ENCODE measurements at places on chromosomes 5 and 9.

DNA sequence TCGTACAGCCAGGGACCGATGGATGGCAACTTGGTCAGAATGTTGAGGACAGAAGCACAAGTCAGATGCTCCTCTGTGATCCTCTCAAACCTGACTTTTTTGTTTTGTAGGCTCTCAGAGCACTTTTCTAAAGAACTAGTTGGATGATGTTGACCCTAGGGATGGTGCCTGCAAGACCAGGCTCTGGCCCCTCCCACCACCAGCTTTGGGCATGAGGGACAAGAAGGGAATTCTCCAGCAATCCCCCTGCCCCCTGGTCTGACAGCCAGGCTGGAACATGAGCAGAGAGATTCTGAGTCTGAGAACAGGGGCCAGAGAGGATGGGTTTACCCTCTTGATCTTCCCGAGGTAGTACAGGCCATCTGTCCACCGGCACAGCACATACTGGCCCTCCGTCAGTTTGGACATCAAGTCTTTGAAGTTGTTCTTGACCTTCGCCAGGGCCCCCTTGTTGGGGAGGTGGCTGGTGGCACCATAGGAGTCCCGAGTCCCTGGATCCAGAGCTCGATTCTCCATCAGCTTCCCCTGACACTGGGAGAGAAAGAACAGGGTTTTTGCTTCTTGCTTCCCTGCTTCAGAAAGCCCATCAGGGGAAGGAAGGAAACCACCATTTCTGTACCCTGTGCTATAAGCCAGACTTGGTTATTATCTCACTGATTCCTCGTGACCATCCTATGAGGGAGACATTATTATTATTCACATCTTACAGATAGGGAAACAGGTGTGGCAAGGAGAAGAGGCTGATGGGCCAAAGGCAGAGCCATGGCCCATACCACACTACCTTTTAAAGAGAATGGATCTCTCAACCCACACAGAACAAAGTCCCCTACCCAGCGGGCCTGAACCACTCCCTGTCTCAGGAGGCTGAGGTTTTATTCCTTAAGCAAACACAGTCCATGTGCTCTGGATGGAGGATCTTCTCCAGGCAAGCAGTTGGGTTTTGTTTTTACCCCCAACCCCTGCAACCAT is 2.5 kb downstream of the PHF19 start:
- DNase-seq: no peak

GRCh38 chr5:176813587-176814312 is 3.4 kb downstream of the UNC5A start:
- no peak for DNase-seq

GRCh38 chr5:140986117-140986521 is 19.8 kb downstream of the PCDHAC2 start:
- DNase-seq: no peak

- DNase-seq: no peak
Measured at GRCh38 chr5:19605846-19606407, 382.1 kb downstream of the CDH18 start.

- no peak for DNase-seq
Measured at GRCh38 chr5:147754372-147755122, 28.0 kb downstream of the JAKMIP2 start.

- no peak for DNase-seq
Measured at GRCh38 chr9:69546265-69546664, 125.9 kb downstream of the APBA1 start.

DNA sequence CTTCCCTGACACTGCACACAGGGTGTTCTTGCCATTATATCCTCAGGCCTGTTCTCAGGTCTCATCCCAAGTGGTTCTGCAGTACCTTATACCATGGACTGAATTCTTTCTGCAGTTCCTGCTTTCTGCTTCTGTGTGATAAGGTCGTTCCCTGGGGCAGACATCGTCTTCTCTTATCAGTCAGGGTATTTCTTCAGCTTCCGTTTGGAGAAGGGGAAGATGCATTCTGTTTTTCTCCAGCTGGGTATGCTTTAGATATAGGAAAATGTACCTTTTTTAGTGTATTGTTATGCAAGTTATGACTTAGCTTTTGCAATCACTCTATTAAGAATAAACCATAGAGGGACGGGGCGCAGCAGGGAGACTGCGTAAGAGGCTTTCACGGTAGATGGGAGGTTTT is 31.1 kb downstream of the RALGPS1 start:
- DNase-seq: no peak

DNA sequence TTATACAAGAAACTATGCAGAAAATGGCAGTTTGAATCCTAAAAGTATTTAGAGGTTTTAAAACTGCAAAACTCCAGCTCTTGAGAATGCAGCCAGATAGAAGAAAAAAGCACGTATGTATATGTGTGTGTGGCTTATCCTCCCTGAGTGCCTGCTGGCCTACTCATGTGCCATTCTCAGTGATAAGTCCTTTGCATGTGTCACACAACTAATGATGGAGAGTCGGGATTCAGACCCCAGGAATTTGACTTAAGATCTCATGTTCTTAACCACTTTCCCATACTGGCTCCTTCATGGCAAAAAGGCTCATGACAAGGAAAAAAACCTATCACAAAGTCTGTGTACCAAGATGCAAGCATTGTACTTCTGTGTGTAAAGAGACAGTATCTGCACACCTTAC is 26.6 kb downstream of the SMARCA2 start:
- no peak for DNase-seq

GRCh38 chr5:96235008-96235910 is 197.8 kb downstream of the PCSK1 start:
- DNase-seq: no peak

- no peak for DNase-seq
Measured at GRCh38 chr5:78989080-78989479, 4.0 kb upstream of the ARSB start.

GRCh38 chr5:113807427-113807991 is 294.0 kb downstream of the YTHDC2 start:
- DNase-seq: peak; percentile 82

DNA sequence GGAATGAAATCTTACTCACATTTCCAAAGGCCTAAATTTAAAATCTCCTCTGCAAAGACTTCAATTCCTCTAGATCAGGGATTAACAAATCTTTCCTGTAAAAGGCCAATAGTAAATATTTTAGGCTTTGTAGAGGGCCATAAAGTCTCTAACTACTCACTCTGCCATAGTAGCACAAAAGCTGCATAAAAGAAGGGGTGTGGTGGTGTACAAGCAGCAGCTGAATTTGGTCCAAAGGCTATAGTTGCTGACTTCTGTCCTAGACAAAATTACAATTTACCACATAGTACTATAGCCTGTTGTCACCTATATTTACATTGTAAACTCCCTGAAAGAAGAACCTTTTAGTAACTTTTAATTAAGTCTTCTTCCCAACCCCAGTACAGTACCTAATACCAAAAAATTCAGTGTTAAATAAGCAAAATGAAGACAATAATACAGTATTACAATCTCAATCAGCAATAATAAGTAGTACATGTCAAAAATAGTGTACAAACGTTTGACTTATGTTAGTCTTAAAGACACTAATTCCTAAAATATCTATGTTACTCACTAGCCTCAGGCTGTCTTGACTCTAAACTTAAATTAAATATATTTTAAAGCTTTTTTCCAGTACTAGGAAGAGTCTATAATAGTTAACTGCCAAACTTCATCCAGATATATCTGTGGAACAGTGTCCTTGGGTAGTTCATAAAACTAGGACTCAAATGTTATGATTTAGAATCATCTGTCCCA is 6.9 kb downstream of the CETN3 start:
- DNase-seq: no peak

GRCh38 chr9:78441822-78442431 is 145.0 kb downstream of the PSAT1 start:
- DNase-seq: no peak

- peak; percentile 31 for DNase-seq
Measured at GRCh38 chr5:37840053-37841034, 503 bp upstream of the GDNF start.

DNA sequence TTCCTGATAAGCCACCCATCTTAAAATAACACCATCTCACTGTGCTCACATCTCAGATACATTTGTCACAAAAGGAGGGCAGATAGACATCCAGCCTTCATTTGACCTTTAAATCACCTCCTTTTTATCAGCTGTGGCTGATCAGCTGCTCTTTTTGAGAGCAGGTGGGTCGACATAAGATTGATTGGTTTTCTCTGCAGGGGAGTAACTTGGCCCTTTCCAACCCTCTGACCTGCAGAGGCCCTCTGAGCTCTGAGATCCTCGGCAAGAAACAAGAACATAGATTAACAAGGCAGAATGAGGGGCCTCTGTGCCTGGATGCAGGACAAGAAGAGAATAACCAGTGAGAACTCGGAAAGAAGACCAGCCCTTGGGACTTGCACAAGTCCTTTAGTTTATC is 33.5 kb upstream of the GLRA1 start:
- DNase-seq: no peak

GRCh38 chr9:131125038-131125287 is 423 bp upstream of the NUP214 start:
- DNase-seq: no peak

GRCh38 chr5:133426264-133426663 is 186.1 kb downstream of the FSTL4 start:
- DNase-seq: no peak
